Putamen (tissue), 1 donor: ENCODE measurements at places on chromosomes 7 and 10.

DNA sequence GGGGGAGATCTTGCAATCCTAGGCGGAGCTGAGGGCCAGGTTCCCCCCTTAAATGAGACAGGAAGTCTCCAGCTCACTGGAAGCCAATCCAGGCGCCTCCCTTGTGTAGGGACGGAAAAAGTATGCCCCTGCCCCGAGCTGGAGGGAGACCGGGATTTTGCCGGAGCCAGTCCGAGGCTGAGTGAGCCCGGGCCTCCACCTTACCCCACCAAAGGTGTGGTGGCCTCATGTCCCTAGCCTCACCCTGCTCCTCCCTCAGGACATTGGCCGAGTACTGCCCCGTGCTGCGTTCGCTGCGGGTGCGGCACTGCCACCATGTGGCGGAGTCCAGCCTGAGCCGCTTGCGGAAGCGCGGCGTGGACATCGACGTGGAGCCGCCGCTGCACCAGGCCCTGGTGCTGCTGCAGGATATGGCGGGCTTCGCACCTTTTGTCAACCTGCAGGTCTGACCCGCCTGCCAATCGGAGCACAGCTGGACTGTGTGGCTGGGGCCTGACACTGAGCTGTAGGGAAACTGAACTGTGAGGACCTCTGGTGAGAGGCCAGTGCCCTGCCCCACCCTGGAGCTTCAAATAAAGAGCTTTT, 2.0 kb downstream of the FBXL15 start:
- DNase-seq = peak; percentile 43

- no peak for DNase-seq
These were observed 112.5 kb downstream of the EPC1 start for GRCh38 chr10:32234471-32234870.

DNA sequence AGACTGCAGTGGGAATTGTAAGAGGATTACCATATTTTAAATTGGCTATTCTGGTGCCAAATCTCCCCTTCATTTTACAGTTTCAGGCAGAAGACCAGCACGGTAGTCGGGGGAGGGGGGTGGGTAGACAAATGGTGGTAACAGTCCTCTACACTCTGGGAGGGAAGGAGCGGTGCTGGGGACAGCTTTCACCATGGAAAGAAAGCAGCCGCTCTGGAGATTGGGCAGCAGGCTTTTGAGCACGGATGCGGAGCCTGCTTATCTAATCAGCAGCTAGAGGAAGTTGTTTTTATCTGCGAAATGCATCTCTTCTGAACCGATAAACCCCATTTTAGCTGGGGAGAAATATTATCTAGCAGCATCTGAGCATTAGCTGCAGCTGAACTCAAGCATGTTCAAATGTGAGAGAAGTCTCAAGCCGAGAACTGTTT, 28.7 kb downstream of the IKZF1 start:
- DNase-seq = no peak

GRCh38 chr7:13155188-13155587, 467.8 kb downstream of the ARL4A start:
- no peak for DNase-seq

GRCh38 chr7:152128741-152129461, 103.4 kb downstream of the GALNT11 start:
- DNase-seq = no peak

- DNase-seq = no peak
These were observed 174.1 kb upstream of the BET1 start for GRCh38 chr7:94178230-94178629.

DNA sequence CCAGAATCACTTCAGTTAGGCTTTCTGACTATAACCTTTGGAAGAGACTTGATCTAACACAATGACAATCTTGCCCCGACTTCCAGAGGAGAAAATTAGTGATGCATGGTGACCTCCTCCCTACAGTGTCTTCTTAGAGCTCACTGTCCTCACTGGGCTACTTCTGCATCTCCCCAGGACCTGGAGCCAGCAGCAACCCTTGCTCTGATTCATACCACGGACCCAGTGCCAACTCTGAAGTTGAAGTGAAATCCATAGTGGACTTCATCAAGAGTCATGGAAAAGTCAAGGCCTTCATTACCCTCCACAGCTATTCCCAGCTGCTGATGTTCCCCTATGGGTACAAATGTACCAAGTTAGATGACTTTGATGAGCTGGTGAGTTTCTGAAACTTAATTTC, 12.6 kb downstream of the CPA2 start:
- DNase-seq = no peak

DNA sequence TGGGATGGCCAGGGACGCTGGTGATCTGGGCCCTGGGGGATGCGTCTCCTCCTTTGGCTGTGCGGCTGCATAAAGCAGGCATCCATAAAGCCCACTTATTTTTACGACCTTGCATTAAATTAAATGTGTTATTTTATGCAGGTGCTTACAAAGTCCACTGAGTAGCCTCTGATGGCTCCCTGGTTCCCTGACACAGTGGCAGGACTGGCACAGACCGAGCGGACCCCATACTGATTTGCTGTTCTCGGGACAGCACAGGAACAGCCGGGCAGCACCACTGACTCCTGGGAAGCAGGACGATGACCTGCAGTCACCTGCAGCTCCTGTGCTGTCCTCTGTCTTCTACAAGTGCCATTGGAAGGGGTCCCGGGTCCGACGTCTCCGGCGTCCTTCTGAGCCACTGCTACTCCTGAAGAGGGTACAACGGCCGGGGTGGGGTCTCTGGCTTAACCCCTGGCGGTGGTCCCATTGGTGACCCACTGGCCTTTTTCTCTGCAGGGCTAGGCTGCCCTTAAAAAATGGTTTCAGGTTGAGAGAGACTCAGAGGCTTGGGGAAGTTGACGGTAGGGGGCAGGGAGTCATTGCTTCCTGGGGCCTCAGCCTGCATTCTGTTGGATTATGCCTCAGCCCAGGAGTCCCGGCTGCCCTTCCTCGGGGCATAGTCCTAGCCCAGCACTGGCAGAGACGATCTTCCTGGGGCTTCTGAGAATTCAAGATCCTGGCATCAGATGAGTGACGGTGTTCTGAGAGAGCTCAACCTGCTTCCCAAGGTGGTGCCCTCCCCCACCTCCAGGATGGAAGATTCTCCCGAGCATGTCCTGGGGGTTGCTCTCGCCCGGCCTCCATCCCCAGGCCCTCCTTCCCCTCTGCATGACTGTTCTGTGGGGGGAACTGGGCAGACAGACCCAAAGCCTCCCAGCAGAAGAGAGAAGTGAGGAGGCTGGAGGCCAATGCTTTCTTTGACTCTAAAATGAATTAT, 330.1 kb downstream of the ADARB2 start:
- no peak for DNase-seq

- peak; percentile 69 for DNase-seq
These were observed 35.2 kb upstream of the EBLN1 start for GRCh38 chr10:22252801-22253579.

GRCh38 chr7:50743016-50743415, 39.7 kb downstream of the GRB10 start:
- no peak for DNase-seq

DNA sequence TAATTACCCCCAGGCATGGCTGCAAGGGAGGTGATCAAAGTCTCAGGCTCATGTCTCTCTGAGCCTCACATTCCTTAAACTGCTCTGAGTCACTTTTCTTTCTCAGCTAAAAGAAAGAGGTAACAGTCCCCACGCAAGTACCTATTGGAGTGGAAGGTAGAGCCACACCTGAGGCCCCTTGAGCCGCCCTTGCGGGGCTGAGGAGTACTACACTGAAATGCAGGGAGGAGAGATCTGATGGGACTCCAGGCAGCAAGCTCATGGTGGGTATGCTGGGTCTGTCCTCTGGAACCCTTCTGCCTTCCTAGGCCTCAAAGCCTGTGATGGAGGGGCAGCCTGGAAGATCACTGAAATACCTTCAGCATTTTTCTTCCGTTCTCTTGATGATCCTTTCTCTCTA, 960.0 kb downstream of the DNAJB9 start:
- DNase-seq = no peak

GRCh38 chr10:71406878-71407277, 10.2 kb downstream of the CDH23 start:
- DNase-seq = no peak

- no peak for DNase-seq
These were observed 765 bp upstream of the LCOR start for GRCh38 chr10:96831200-96831866.

DNA sequence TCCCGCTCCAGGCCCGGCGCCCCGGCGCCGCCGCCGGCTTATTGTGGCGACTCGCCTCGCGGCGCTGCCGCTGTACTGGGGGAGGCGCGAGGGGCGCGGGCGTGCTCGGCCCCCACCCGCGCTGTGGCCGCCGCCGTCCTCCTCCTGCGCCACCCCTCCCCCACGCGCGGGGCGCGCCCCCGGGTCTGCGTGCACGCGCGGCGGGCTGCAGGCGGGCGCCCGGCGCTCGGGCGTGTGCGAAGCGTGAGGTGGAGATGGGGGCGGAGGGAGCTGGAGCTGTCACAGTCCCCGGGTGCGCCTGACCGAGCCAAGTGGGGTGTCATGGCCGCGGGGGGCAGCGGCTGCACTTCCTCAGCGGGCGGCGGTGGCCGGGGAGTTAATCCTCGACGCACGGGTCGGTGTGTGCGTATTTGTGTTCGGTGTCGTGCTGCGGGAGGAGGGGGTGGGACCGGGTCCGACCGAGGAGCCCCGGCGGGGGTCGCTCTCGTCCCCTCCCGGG, 672 bp downstream of the LCOR start:
- peak; percentile 86 for DNase-seq

GRCh38 chr10:72924351-72924750, 30.3 kb downstream of the PLA2G12B start:
- DNase-seq = no peak

DNA sequence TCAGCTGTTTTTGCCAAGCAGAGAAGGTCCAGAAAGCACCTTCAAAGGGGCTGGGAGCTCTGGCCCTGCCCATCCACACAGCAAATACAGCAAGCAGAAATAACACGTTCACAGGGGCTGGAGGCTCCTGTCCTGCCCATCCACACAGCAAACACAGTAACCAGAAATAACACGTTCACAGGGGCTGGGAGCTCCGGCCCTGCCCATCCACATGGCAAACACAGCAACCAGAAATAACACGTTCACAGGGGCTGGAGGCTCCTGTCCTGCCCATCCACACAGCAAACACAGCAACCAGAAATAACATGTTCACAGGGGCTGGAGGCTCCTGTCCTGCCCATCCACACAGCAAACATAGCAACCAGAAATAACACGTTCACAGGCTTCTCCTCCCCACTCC, 558.1 kb downstream of the PTPRN2 start:
- no peak for DNase-seq

DNA sequence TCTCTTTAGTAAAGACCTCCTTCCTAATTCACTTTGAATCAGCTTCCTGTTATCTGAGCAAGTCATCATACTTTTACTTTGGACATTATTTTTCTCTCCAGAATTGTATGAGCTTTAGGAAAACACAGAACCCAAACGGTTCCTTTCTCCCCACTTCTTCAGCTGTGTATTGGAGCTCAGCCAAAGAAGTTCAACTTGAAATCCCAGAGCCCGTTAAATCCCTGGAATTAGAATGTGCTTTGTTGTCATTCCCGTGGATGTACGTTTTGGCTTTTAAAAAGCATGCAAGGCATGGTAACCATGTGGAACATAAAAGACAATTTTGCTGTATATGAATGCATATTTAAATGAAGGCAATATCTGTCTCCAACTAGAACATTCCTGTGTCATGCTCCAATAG, 46.6 kb downstream of the AGMO start:
- no peak for DNase-seq

DNA sequence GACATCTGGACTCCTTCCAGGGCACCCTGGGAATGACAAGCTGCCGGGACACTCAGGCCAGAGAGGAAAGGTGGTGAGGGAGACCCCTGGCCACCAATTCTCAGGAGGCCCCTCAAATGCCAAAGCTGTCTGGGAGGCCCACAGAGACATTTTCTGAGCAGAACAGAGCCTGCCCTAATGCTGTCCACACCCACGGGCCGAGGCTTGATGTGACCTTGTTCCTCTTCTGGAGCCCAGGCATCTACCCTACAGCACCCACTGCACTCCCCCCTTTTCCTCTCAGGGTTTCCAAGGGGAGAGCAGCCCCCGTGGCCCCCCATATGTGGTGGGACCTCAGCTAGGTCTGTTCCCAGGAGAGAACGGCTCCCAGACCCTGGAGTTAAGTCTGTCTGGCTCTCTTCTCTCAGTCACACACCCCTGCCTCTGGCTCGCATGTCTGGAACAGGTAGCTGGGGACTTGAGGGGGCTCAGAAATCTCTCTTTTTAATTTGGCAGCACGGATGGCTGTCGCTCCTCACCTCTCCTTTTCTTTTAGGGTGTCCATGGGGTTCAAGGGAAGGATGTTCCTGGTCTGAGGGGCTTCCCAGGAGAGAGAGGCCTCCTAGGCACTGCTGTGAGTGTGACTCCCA, 16.8 kb upstream of the VOPP1 start:
- DNase-seq = no peak

GRCh38 chr7:78018641-78019446, 220.3 kb downstream of the PHTF2 start:
- no peak for DNase-seq
